ENCODE measurements at places on chromosomes 1 and 21.

- DNase-seq = no peak
Measured at GRCh38 chr1:76340056-76340455, 265.5 kb downstream of the ST6GALNAC3 start.

GRCh38 chr21:31583498-31583897 lies 76.0 kb upstream of the SOD1 start:
- DNase-seq = no peak

- DNase-seq = peak; percentile 1
Measured at GRCh38 chr1:101064697-101065096, 39.1 kb upstream of the DPH5 start.

GRCh38 chr1:19582318-19582717 lies 61.8 kb upstream of the NBL1 start:
- no peak for DNase-seq

DNA sequence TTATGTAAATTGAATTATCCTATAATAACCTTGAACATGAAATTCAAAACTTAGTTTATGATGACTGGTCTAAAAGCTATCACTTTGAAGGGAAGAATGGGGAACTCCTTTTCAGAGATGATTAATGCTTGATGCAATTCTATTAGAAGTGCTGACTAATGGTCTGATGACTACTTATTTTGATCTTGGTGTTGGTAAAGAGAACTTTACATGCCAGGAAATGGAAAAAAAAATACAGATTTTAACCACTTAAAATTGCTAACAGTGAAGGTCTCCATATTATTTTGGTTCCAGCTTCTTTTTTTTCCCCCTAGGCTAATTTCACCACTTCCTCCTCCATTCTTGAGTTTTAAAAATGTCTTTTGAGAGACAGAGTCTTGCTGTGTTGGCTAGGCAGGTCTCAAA lies 22.9 kb downstream of the S1PR1 start:
- DNase-seq = no peak

DNA sequence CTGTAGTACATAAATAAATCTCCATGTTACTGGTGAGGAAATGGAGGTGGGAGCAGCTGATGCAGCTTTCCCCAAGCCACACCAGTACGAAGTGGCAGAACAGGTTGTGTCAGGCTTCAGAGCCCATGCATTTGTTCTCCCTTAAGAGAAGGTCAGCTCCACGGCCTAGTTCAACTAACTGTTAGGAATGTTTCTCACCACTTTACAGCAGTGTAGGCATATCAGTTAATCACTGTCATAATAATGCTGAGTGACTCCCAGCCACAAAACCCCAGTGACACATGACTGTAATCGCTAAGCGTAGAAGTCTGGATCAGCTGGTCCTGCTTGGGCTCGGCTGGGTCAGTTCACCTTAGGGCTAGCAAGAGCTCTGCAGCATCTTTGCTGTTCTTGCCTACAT lies 90.4 kb downstream of the VPS26C start:
- no peak for DNase-seq

DNA sequence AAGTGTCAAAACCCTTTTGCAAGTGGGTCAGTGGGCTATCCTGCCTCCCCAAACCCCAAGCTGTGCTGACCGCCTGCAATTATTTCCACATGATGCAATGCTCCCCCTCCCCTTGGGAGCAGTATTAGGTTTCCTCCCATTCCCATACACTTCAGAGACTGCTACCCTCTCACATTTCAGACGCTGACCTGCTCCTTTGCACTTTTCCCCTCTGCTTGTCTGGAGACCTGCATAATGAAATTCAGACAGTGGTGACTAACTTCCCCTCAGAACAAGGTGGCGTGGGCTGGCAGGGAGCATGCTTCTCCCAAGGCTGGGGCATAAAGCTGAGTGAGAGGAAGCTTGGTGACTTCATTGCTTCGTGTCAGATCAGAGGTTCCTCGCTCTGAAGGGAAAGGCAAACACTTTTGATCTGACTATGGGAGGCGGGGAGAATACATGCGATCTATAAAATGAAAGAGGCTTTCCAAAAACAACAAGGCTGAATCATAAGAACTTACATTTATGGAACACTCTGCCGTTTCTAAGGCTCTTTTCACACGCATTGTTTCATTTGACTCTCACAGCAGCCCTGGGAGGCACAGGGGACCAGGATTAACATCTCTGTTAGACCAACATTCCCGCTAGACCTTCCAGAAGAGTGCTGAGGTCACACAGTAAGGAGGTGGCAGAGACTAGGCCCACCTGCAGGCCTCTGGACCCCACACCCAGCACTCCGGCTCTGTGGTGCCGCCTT lies 27.5 kb upstream of the ROR1 start:
- DNase-seq = no peak

DNA sequence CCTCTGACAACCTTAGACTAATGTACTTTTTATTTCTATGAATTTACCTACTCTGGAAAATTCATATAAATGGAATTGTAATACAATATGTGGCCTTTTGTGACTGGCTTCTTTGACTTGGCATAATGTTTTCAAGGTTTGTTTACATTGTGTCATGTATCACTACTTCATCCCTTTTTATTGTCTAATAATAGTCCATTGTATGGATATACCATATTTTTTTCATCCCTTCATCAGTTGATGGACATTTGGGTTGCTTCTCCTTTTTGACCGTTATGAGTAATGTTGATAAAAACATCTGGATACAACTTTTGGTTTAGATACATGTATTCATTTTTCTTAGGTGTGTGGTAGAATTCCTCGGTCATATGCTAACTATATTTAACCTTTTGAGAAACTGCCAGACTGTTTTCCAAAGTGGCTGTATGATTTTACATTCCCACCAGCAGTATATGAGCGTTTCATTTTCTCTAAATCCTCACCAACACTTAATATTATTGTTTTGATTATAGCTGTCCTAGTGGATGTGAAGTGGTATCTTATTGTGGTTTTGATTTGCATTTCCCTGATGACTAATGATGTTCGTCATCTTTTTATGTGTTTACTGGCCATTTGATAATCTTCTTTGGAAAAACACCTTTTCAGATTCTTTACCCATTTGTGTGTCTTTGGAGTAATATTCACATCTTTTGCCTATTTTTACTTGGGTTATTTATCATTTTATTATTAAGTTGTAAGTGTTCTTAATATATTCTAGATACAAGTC lies 3.5 kb downstream of the RO60 start:
- DNase-seq = no peak

- no peak for DNase-seq
Measured at GRCh38 chr1:197144570-197145325, 1.7 kb downstream of the ASPM start.

GRCh38 chr21:42781150-42781970 lies 98.0 kb downstream of the WDR4 start:
- peak; percentile 66 for DNase-seq

- DNase-seq = no peak
Measured at GRCh38 chr1:176195547-176195946, 11.5 kb downstream of the COP1 start.

GRCh38 chr1:8285103-8285502 lies 32.8 kb upstream of the SLC45A1 start:
- DNase-seq = no peak

DNA sequence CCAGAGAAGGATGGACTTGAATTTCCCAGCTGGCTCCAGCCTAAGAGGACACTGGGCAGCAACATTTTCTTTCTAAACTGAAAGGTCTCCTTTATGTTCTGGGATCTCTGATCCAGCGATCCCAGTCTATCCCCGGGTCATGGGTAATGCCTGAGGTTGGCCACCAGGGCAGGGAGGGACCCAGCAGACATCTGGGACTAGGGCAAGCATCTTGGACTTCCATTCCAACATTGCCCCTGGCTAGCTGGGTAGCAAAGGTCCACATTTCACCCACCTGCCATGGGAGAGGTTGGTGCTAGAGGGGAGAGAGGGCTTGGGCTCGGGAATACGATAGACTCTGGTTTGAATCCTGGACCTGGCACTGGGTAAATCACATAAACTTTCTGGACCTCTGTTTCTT lies 84.6 kb downstream of the LRRN2 start:
- DNase-seq = no peak

GRCh38 chr1:239590556-239590955 lies 204.2 kb downstream of the CHRM3 start:
- no peak for DNase-seq

Measured in NCI-H2171 (cell line).